ENCODE measurements at places on chromosomes 1 and 21. TPM values are rescaled to one million over a fixed set of nuclear protein-coding genes. Genes with fewer than 3 reads are reported as not detected.
A peak's percentile ranks its signal among the peaks of the same experiment; 100 is the strongest.

GRCh38 chr21:26473471-26473870, 99.6 kb downstream of the CYYR1 start:
- no peak for DNase-seq

The DNAI4 gene
- total RNA-seq, result 12.7 TPM

DNA sequence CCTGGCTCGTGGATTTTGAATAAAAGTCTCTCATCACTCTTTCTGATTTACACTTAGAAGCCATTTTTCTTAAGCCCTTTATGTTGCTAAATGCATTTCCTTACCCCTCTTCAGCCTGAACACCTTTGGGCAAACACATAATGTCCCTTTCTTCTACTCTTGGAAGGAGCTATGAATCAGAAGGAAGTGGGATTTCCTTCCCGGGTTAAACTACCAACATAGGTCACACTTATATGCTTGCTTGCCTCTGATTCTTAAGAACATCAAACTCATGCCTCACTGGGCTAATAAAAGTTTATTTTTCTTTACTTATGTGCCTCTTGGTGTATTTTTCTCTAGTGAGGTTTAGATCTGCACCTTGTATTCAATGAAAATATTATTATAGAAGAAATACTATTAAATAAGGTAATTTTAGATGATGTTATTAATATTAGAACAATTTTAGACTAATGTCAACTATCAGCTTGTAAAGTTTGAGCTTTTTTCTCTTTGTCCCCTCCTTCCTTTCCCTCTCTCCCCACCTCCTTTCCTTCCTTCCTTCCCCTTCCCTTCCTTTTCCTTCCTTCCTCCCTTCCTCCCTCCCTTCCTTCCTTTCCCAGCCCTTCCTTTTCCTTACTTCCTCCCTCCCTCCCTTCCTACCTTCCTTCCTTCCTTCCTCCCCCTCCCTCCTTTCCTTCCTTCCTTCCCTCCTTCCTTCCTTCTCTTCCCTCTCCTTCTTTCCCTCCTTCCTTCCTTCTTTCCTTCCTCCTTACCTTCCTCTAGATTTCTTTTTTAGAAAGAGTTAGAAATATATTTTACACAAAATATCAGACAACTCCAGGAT, 66.5 kb upstream of the KCNJ6 start:
- no peak for DNase-seq

The PPFIA4 gene
- total RNA-seq, result 8.0 TPM

DNA sequence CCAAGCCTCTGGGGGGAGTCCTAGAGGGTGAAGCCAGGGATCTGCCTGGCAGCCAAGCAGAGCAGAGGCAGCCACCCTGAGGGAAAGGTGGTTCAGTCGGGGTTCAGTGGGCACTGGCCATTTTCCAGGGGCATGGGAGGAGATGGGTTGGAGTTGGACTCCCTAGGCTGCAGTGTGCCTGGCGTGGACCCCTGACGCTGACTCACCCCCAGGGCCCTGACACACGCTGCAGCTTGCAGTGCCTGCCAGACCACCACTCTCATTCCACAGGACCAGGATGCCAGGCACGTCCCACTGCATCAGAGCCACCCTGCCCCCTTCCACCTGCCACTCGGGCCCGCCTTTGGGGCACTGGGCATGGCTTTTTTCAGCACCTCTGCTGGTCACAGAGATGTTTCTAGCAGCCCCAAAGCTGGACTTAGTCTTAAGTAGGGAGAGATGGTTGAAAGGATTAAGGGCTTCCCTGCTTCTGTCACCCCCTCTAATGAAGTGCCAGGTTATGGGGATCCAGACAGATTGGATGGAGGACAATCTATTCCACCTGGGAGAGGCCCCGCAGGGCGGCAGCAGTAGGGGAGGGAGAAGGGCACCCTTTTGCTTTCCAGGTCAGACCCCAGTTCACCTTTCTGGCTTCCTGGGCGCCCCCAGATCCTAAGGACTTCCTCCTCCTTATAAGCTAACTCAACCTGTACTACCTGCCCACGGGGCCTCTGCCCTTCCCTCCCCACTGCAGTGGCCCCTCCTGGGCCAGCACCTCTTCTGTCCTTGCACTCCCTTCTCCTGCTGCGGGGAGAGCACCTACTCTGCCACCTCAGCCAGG, 1.6 kb downstream of the SYT2 start:
- DNase-seq, result no peak

DNA sequence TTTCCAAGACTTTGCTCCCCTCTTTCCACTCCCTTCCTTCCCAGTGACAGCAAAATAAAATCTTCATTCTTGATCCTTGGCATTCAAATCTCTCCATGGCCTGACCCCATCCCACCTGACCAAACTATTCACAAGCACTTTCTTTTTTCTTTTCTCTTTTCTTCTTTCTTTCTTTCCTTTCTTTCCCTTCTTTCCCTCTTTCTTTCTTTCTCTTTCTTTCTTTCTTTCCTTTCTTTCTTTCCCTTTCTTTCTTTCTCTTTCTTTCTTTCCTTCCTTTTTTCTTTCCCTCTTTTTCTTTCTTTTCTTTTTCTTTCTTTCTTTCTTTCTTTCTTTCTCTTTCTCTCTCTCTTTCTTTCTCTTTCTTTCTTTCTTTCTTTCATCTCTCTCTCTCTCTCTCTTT, 207.1 kb downstream of the ADGRL2 start:
- DNase-seq, result no peak

DNA sequence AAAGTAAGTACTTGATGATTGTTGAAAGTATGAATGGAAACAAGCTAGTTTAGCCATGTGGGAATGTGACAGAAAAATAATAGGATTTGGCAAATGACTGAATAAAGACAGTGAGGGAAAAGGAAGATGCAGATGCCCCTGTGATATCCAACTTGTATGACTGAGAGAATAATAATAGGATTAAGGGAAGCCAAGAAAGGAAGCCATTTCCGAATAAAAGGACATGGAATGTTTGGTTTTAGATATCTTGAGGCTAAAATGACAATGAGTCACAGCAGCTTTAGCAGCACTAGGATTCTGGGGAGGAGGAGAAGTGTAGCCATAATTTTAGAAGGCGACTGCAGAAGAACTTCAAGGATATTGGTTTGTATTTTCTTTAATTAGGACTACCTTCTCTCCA, 109.2 kb downstream of the TTLL7 start:
- no peak for DNase-seq

The SPATA6 gene
- total RNA-seq, result 7.6 TPM

- DNase-seq, result peak; percentile 56
Measured at GRCh38 chr21:44537930-44538911, 1.8 kb downstream of the KRTAP10-1 start.
